Sigmoid colon (tissue), 7 donors: ENCODE measurements at places on chromosomes 12 and 14. TPM values are rescaled to one million over a fixed set of nuclear protein-coding genes. Genes with fewer than 3 reads are reported as not detected.

GRCh38 chr12:28988325-28988704, 160.8 kb upstream of the FAR2 start:
- H3K27me3 ChIP-seq = no peaks in the 10 kb centered on the region
- no peak for DNase-seq

GRCh38 chr12:120887253-120888043, 16.7 kb downstream of the SPPL3 start:
- no peak overlapping the region for H3K4me3 ChIP-seq
- H3K36me3 ChIP-seq = no peaks in the 10 kb centered on the region
- no peak overlapping the region for H3K27ac ChIP-seq
- H3K27me3 ChIP-seq = no peaks in the 10 kb centered on the region

GRCh38 chr14:63652406-63652805, 10.7 kb upstream of the WDR89 start:
- no peaks in the 10 kb centered on the region for H3K36me3 ChIP-seq
- H3K27me3 ChIP-seq = no peaks in the 10 kb centered on the region
- no peak overlapping the region for H3K27ac ChIP-seq
- DNase-seq = no peak
- no peaks in the 10 kb centered on the region for H3K4me1 ChIP-seq

- H3K36me3 ChIP-seq = no peaks in the 10 kb centered on the region
- DNase-seq = no peak
- no peak overlapping the region for H3K4me3 ChIP-seq
- H3K27me3 ChIP-seq = no peaks in the 10 kb centered on the region
These were observed 79.6 kb downstream of the MOK start for GRCh38 chr14:102225386-102225785.

GRCh38 chr12:23098110-23098509, 473.1 kb downstream of the ETNK1 start:
- no peak for DNase-seq
- no peaks in the 10 kb centered on the region for H3K27me3 ChIP-seq
- H3K4me3 ChIP-seq = no peak overlapping the region

DNA sequence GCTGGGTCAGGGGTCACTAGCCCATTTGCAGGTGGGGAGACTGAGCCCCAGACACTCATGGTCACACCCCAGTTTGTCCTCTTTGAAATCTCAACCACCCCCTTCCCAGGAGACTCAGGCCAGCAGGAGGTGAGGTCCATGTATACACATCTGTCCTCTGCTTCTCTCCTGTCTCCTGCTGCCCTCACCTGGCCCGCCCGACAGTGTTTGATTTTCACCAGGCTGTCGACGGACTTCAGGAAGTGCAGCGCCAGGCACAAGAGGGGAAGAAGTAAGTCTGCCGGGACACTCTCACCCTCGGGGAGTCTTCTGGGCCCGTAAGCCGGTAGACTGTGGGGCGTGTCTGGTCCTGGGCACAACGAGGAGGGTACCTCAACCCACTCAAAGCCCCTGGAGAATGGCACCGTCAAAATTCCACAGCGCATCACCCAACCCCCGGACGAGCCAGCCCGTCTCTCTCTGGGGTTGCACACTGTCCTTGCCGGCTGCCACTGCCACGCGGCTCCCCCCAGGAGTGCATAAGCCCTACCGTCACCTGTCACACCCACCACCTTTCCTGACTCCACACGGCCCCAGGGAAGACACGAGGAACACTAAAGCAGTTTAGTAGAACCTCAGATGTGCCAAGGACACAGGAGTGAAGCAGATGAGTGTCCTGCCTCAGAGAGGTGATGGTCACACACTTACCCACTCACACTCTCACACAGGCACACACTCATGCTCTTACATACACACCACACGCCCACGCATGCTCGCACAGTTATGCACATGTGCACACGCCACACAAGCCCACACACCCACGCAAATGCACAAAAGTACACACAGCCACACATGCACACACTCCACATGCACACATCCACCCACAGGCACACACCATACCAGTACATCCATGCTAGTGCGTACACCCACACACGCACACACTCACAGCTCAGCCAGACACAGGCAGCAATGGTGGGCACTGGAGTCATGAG, 13.1 kb upstream of the SIVA1 start:
- no peak overlapping the region for H3K4me3 ChIP-seq
- H3K27ac ChIP-seq = no peak overlapping the region
- peaks cover 20% of the 10 kb centered on the region for H3K4me1 ChIP-seq
- H3K27me3 ChIP-seq = no peaks in the 10 kb centered on the region
- DNase-seq = no peak

GRCh38 chr14:24775950-24776349, 142.0 kb upstream of the GZMB start:
- H3K4me1 ChIP-seq = no peaks in the 10 kb centered on the region
- H3K36me3 ChIP-seq = no peaks in the 10 kb centered on the region
- no peaks in the 10 kb centered on the region for H3K27me3 ChIP-seq
- no peak for DNase-seq
- no peak overlapping the region for H3K27ac ChIP-seq

DNA sequence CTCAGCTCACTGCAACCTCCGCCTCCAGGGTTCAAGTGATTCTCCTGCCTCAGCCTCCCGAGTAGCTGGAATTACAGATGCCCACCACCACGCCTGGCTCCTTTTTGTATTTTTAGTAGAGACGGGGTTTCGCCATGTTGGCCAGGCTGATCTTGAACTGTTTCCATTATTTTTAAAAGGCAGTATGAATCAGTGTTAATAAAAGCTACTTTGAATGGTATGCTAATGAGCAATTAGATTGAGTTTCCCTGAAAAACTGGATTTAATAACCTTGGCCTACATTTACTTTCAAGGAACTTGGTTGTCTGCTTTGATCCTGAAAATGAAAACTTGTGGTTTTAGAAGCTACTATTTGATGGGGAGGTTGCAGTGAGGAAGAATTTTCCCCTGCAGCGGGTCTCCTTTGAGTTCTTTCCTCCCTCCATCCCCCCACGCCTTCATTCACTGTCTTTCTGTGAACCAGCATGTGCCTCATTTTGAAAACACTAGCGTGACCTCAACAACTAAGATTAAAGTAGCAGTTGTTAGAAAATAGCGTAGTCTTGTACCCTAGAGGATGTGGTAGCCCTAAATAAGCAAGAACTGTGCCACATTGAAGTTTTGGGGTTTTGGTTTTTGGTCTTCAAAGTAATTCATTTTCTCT, 17.8 kb upstream of the RPS6KA5 start:
- H3K4me1 ChIP-seq = no peaks in the 10 kb centered on the region
- no peak overlapping the region for H3K4me3 ChIP-seq
- H3K36me3 ChIP-seq = no peaks in the 10 kb centered on the region
- no peak for DNase-seq
- no peaks in the 10 kb centered on the region for H3K27me3 ChIP-seq
- no peak overlapping the region for H3K27ac ChIP-seq

GRCh38 chr14:102923201-102923924, 900 bp downstream of the AMN start:
- DNase-seq = no peak
- no peaks in the 10 kb centered on the region for H3K4me1 ChIP-seq
- H3K27ac ChIP-seq = no peak overlapping the region
- H3K4me3 ChIP-seq = no peak overlapping the region
- peaks cover 26% of the 10 kb centered on the region for H3K27me3 ChIP-seq

DNA sequence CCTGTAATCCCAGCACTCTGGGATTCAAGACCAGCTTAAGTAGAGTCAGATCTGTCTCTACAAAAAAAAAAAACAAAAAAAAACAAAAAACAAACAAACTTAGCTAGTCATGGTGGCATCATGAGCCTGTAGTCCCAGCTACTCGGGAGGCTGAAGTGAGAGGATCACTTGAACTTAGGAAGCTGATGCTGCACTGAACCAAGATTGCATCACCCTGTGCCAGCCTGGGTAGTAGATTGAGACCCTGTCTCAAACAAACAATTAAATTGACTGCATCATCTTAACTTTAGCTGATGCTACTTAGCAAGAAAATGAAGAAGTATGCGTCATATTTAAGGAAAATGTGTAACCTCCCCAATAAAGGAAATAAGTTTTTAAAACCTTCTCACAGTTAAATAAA, 136.6 kb upstream of the ATXN7L3B start:
- H3K27ac ChIP-seq = no peak overlapping the region
- no peak overlapping the region for H3K4me3 ChIP-seq
- no peaks in the 10 kb centered on the region for H3K36me3 ChIP-seq
- no peak for DNase-seq
- H3K27me3 ChIP-seq = no peaks in the 10 kb centered on the region
- no peaks in the 10 kb centered on the region for H3K4me1 ChIP-seq

DNA sequence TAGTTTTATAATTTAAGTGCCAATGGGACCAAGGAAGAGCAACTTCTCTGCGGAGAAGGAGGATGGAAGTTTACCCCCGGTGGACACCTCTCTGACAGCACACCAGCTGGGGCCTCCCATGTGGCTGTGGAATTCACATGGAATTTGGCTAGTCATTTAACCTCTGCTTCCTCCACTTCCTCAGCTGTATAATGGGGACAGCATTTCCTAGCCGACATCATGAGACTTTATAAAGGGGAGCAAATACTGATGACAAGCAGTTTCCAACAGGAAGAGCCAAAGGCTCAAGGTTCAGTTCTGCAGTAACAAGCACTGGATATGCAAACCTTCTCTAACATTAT, 7.5 kb downstream of the DUSP6 start:
- no peaks in the 10 kb centered on the region for H3K36me3 ChIP-seq
- H3K27ac ChIP-seq = no peak overlapping the region
- H3K4me1 ChIP-seq = peaks cover 14% of the 10 kb centered on the region
- H3K4me3 ChIP-seq = no peak overlapping the region
- DNase-seq = no peak

GRCh38 chr14:50757702-50758101, 73.3 kb downstream of the NIN start:
- no peak overlapping the region for H3K27ac ChIP-seq
- H3K36me3 ChIP-seq = peaks cover 79% of the 10 kb centered on the region
- H3K4me3 ChIP-seq = no peak overlapping the region
- H3K27me3 ChIP-seq = no peaks in the 10 kb centered on the region

DNA sequence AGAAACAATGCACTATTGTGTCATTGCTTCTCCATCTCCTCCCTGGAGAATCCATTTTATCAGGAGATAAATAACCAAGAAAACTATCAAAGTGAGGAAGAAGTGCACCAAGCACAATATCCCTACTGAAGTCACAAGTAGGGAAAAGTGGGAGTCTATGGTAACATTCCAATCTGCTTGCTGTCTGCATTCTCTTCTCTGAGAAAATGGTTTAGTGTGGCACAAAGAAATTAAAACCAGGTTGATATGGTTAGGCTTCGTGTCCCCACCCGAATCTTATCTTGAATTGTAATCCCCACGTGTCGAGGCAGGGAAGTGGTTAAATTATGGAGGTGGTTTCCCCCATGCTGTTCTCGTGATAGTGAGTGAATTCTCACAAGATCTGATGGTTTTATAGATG, 209.7 kb downstream of the PRKD1 start:
- no peak overlapping the region for H3K27ac ChIP-seq
- no peaks in the 10 kb centered on the region for H3K36me3 ChIP-seq
- DNase-seq = no peak

- no peaks in the 10 kb centered on the region for H3K27me3 ChIP-seq
- H3K4me3 ChIP-seq = peak overlapping the region; percentile 72
- H3K4me1 ChIP-seq = peaks cover 22% of the 10 kb centered on the region
- H3K27ac ChIP-seq = peak overlapping the region; percentile 93
- H3K36me3 ChIP-seq = no peaks in the 10 kb centered on the region
These were observed 26.9 kb downstream of the WBP11 start for GRCh38 chr12:14776236-14776961.

- DNase-seq = no peak
- no peaks in the 10 kb centered on the region for H3K27me3 ChIP-seq
- no peaks in the 10 kb centered on the region for H3K36me3 ChIP-seq
These were observed 1.1 kb downstream of the POLR3B start for GRCh38 chr12:106358396-106359241.

DNA sequence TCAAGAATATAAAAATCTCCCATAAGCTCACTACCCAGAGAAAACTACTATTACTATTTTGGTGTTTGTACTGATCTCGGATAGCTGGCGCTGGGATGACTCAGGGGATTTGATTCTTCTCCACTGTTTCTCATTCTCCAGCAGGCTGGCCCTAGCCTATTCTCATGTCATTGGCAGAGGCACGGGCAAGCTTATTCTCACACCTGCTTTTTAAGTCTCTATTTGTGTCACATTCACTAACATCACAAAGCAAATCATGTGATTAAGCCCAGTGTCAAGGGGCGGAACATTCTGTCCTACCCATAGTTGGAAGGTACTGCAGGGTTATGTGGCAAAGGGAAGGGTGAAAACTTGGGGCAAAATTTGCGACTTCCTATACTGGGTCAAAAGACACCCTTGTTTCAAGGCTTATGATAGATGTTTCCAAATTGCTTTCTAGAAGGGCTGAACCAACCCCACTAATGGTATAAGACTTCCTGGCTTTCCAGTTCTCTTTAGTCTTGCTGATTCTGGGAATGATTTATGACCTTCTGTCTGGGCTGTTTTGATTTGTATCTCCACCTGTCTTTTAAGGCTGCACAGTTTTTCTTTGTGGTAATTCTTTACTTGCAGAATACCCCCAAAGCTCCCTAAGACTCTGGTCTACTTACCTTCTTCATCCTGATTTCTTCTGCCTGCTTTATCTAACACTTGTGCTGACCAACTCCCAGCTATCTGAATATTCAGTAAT, 406.4 kb downstream of the NRXN3 start:
- no peaks in the 10 kb centered on the region for H3K4me1 ChIP-seq
- H3K27me3 ChIP-seq = no peaks in the 10 kb centered on the region
- H3K4me3 ChIP-seq = no peak overlapping the region

DNA sequence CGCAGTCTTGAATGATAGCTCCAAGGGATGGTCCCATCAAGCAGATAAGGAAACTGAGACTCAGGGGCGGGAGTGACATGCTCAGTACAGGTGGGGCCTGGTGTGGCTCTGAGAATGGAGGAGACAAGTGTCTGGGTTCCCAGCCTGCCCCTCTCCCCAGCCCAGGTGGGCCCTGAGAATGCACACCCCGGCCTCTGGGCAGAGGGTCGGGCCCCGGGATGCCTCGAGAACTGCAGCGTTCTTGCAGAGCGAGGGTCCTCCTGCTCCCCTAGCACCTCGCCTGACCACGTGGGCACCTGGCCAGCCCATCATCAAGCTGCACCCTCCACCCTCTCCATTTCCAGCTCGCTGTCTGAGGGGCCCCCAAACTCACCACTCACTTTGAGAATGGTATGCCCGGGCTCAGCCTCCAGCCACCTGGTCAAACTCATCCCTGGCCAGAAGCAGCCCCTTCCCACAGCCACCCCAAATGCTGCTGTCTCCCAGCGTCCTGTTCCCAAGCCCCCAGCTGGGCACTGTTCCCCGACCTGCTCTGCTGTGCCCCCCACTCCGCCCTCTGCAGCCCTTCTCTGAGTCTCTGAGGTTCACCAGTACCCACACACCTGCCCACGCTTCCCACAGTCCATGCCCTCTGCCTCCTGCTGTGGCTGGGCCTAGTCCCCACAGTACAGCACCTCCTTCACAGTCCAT, 44.3 kb downstream of the CYP46A1 start:
- no peaks in the 10 kb centered on the region for H3K36me3 ChIP-seq
- peak; percentile 68 for DNase-seq
- no peaks in the 10 kb centered on the region for H3K4me1 ChIP-seq
- H3K27ac ChIP-seq = no peak overlapping the region

Gene C14orf180
- total RNA-seq = 5.0 TPM

Gene INHBE
- total RNA-seq = not detected

Gene ATL1
- 10.2 TPM for total RNA-seq

Gene AP1G2
- total RNA-seq = 29.6 TPM

Gene NAV3
- 9.3 TPM for total RNA-seq

Gene PSMD9
- total RNA-seq = 45.3 TPM

Gene GPRC5D
- total RNA-seq = not detected

Gene ATF1
- total RNA-seq = 12.6 TPM

Gene TMCC3
- 6.8 TPM for total RNA-seq

Gene RND1
- 0.36 TPM for total RNA-seq

Gene EEF1AKMT3
- total RNA-seq = 9.0 TPM

Gene LRRC10
- not detected for total RNA-seq

Gene RPL10L
- not detected for total RNA-seq

Gene PRIM1
- 3.9 TPM for total RNA-seq

Gene VASH1
- 3.0 TPM for total RNA-seq
